ENCODE measurements at places on chromosomes 3 and 15.

DNA sequence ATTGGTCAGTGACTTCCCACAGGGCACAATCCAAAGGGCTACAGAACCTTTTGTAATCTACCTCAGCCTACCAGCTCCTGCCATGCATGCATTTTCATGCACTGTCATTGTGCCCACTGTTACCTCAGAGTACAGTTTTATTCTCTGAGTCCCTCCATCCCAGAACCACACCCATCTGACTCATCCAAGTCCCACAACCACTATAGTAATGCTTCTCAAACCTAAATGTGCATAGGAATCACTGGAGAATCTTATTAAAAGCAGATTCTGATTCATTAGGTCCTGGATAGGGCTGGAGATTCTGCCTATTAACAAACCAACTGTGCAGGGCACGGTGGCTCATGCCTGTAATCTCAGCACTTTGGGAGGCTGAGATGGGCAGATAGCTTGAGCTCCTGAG is 3.7 kb upstream of the B3GALNT1 start:
- no peak for DNase-seq

DNA sequence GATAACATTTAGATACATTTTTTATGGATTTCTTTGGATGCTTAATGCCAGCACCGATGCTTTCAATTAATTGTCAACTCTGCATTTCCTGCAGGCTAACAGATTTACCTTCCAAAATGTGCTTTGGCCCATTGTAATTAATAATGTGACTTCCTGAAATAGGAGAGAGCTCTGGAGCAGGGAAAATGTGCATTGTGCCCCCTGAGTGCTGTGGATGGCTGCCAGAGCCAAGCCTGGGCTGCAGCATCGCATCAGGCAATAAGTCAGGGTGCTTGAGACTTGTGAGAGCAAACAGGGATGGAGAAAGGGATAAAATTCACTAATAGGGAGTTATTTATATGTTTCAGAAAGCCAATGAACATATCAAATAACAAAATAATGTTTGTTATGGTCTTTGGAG is 133.8 kb downstream of the MOBP start:
- DNase-seq: no peak

- no peak for DNase-seq
Observed at GRCh38 chr15:82132096-82132495, 86.3 kb upstream of the MEX3B start.

DNA sequence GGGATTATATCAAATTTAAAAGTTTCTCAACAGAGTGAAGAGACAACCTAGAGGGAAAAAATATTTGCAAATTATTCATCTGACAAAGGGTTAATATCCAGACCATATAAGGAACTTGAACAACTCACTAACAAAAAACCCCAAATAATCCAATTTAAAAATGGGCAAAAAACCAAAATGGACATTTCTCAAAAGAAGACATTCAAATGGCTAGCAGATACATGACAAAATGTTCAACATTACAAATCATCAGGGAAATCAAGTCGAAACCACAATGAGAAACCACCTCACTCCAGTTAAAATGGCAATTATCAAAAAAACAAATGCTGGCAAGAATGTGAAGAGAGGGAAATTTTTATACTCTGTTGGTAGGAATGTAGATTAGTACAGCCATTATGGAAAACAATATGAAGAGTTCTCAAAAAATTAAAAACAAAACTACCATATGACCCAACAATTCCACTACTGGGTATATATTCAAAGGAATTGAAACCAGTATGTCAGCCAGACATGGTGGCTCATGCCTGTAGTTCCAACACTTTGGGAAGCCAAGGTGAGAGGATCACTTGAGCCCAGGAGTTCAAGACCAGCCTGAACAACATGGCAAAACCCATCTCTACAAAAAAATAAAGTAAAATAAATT is 88.5 kb downstream of the CSNK1G1 start:
- DNase-seq: no peak

- DNase-seq: no peak
Observed at GRCh38 chr3:57257678-57258077, 30.1 kb downstream of the APPL1 start.

GRCh38 chr3:100072326-100073048 is 41.8 kb downstream of the FILIP1L start:
- no peak for DNase-seq

GRCh38 chr3:52917044-52917443 is 19.7 kb upstream of the STIMATE start:
- DNase-seq: no peak

DNA sequence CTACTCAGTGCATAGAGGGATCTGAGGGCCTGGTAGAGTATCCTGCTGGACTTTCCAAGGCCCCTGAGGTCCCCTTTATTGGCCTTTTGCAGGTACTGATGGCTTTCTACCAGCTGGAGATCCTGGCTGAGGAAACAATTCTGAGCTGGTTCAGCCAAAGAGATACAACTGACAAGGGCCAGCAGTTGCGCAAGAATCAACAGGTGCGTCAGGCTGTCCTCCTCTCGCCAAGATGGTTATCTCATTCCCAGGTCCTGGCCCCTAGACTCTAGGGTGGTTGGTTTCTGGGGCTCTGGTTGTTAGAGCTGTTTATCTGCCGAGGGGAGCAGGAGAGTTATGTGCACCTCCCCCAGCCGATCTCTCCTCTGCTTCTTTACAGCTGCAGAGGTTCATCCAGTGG is 9.3 kb downstream of the EIF2B5 start:
- no peak for DNase-seq

GRCh38 chr15:100690032-100690794 is 87.8 kb downstream of the ASB7 start:
- DNase-seq: no peak

- DNase-seq: no peak
Observed at GRCh38 chr3:171867981-171868380, 24.8 kb downstream of the TMEM212 start.

DNA sequence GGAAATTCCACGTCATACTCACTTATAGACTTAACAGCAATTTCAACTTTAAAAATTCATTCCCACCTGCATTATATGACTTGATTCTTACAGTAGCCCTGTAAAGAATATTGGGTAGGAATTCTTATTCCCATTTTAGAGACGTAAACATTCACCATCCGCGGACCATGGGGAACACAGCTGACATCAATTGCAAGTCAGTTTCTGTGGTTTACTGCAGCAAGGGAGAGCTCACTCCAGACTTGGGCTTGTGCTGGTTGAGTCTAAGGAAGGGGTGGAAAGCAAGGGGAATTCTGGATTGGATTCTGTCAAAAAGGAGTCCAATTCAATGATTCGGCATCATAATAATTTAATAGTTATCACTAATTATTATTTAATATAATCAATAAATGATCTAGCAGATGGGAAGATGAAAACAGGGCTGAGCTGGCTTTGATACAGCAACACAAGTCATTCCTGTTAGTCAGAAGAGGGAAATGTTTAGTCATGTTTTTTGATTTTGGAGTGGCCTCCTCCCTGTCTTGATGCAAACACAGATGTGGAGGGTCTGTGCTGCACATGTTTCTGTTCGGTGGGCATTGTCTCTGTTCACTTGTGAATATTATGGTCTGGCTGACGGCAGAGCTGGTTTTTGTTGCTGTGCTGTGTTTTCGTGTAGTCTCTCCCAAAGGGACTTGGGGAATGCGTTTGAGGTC is 9.7 kb downstream of the LIPC start:
- DNase-seq: no peak

GRCh38 chr15:92068121-92068520 is 214.6 kb downstream of the SLCO3A1 start:
- no peak for DNase-seq

DNA sequence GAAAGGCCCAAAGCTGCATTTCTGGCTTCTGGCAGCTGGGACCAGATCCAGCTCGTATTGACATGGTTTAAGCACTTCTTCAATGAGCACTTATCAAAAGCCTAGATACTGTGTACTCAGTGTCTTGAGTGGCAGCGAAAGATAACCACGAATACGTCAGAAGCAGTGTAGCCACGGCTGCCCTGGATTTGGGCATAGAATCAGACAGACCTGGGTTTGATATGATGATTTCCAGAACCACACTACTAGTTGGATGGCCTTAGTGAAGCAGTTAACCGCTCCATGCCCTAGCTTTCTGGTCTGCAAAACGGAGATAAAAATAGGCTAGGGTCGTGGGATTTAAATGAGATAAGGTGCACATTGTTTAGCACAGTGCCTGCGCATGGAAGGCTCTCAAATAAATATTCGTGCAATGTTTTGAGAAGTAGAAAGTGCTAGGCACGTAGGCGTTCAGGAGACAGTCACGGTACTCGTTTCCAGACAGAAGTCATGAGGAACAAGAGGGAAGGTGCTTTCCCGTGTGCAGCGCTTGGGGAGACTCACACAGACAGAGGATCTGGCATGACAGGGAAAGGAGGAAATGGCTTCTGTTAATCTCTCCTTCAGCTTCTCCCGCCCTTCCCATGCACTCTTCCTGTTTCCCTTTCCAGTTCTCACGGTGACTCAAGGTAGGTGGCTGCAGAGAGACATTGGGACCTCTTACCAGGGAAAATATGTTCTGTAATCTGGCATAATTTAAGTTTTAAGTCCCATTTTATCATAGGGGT is 70.3 kb downstream of the CCNL1 start:
- DNase-seq: no peak

GRCh38 chr3:131555456-131555855 is 52.7 kb upstream of the MRPL3 start:
- no peak for DNase-seq

GRCh38 chr3:52052831-52053306 is 3.5 kb downstream of the DUSP7 start:
- peak; percentile 80 for DNase-seq

GRCh38 chr15:70643783-70644125 is 119.6 kb downstream of the UACA start:
- DNase-seq: no peak

DNA sequence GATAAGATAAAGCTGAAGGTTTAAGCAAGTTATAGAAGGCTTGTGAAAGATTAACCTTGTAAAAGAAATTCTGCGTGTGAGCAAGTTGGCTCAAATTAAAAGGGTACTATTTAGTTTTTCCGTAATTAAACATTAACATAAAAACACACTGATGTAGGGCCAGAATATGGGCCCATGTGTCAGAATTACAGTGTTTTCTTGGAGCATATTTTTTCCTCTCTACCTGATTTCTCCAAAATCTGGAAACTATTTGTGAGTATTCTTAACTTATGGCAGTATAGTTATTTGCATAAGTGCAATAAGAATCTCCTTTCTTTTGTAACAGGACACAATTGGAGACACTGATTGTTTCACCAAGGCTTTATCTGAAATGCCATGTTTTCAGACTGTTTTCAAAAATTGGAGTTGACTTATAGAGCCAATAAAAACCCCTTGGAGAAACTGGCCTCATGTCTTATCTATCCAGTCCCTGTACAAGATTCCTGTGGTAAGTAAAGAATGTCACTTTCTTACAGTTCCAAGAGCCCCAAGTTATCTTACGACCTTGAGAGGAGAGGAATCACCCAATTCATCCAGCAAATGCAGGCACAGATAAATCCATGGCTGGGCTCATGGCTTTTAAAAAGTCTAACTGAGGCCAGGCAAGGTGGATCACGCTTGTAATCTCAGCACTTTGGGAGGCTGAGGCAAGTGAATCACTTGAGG is 47.8 kb upstream of the P2RY1 start:
- DNase-seq: no peak
